RWPE2 (cell line): ENCODE measurements at places on chromosomes 4 and X.

- no peak for DNase-seq
Measured at GRCh38 chr4:134216411-134216810, 14.8 kb upstream of the PABPC4L start.

DNA sequence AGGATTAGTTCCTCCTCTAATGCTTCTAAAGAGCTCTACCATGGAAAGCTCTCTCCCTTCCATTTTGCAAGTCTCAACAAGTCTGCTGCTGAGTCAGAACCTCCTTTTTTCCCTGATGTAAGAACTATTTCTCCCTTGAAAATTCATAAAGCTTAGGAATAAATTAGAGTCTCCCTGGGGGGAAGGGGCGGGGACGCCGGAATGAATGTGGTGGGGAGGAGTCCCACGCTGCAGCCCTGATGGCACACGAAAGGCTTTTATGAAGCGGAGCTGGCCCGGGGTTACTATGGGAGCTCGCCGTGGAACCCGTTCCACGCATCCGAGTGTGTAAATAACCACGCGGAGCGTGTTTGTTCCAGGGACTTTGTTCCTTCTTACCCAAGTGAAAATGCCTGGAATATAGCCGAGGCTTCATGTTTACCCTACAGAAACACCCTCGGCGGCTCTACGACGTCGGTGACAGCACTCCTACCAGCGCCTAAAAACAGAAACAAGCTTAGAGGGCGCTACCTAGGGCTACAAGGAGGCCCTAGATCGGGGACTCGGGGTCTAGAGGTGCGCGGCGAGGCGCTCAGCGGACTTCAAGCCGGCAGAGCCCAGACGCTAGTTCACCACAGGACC is 923 bp upstream of the CPEB2 start:
- DNase-seq: peak; percentile 80

GRCh38 chrX:15356444-15356843 is 21.1 kb upstream of the PIGA start:
- DNase-seq: no peak

DNA sequence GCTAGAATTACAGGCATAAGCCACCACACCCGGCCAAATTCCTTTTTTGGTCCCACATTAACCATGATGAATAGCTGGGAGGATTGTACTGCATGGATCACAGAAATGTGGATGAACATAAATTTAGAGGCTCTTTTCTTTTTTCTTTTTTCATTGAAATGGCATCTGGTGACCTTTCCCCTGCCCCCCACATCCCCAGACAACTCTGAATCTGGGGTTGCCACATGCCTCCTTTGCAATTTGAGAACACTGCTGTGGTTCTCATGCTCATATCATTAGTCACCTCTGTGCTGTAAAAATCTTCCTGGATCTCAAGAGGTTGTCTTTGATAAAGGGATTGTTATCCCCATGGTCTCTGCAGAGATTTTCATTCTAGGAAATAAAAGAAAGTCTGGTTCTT is 22.8 kb upstream of the FMR1NB start:
- no peak for DNase-seq

GRCh38 chr4:82063017-82063416 is 310.8 kb downstream of the HNRNPD start:
- no peak for DNase-seq

DNA sequence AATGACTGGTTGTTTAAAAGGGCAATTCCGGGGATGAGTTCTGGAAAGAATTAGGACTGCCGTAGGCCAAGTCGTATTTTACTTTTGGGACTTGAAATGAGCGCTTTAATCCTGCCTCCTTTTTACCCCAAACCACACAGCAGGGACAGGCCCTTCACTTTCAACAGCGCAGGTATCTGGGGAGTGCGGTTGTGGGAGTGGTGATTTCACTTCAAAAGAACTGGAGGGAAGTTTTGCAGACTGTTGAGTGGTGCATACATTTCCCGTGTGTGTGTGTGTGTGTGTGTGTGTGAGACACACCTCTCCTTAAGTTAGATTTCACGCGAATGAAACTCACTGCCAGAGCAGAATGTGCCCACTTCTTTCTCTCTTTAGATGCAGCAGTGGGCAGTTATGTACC is 2.8 kb downstream of the NHS start:
- no peak for DNase-seq

- DNase-seq: no peak
Measured at GRCh38 chr4:60938621-60939020, 261.5 kb upstream of the ADGRL3 start.

GRCh38 chr4:18110099-18110498 is 88.5 kb upstream of the LCORL start:
- DNase-seq: no peak

DNA sequence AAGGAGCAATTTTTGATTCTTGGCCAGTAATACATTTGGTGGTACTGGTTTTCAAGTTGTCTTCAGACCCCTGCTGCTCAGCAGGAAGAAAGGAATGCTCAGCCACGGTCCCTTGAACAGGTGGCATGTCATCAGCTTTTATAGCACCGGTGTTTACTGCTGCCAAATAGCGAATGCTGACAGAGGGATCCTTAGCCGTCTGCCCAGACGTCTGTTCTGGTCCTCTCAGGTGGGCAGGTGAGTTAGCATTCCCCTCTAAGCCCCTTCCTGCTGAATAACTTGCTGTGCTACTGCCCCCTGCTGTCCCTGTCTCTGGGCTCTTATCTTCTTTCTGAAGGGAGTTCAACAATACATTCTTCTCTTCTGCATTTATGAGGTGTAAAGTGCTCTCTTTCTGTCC is 28.4 kb downstream of the BOD1L1 start:
- no peak for DNase-seq

GRCh38 chrX:45758738-45759397 is 558.2 kb upstream of the DIPK2B start:
- DNase-seq: no peak

GRCh38 chrX:154515090-154515965 is 704 bp downstream of the FAM3A start:
- DNase-seq: no peak

GRCh38 chrX:130555341-130555740 is 153.6 kb downstream of the RBMX2 start:
- no peak for DNase-seq

DNA sequence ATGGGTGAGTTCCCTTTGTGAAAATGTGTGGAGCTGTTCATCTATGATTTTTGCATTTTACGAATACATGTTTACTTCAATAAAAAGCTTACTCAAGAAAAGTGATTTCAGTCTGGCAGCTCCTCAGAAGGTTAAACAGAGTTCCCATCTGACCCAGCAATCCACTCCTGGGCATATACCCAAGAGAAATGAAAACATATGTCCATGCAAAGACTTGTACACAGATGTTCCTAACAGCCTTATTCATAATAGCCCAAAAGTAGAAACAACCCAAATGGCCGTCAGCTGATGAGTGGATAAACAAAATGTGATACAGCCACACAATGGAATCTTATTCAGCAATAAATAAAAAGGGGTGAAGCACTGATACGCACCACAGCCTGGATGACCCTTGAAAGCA is 20.8 kb downstream of the CLCN4 start:
- no peak for DNase-seq

DNA sequence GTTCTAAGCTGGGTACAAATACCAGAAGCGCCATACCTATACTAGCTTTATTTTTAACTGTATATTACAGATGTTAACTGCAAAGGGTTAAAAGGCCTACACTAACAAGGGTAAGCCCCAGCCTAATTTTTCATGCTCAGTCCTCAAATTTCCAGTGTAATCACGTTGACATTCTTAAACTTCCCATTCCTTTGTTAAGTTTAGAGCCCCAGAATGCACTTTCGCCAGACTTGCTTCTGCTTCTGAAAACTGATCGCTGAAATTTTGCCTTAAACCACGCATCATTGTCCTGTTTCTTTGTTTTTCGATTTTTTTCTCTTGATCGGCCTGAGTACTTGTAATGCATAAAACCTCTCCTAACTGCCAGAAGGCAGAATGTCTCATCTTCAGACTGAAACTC is 2141.9 kb upstream of the AGA start:
- DNase-seq: no peak

- peak; percentile 18 for DNase-seq
Measured at GRCh38 chrX:1138476-1139184, 73.8 kb downstream of the CRLF2 start.

DNA sequence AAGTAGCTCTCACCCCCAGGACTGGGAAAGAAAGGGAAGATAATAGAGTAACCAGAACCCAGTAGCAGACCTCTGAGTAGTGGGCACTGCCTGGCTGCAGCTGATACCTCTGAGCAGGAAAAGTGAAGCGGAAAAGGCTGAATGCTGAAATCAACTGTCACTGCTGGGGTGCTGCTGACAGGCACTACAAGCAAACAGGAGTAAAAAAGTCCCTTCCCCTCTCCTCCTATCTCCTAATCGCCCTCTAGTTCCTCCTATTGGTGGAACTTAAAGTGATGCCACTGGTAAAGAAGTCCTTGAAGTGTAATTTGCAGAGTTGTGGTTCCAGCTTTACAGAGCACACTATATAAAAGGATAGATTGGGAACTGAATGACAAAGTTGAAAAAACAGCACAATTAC is 32.8 kb upstream of the GLRB start:
- DNase-seq: no peak

DNA sequence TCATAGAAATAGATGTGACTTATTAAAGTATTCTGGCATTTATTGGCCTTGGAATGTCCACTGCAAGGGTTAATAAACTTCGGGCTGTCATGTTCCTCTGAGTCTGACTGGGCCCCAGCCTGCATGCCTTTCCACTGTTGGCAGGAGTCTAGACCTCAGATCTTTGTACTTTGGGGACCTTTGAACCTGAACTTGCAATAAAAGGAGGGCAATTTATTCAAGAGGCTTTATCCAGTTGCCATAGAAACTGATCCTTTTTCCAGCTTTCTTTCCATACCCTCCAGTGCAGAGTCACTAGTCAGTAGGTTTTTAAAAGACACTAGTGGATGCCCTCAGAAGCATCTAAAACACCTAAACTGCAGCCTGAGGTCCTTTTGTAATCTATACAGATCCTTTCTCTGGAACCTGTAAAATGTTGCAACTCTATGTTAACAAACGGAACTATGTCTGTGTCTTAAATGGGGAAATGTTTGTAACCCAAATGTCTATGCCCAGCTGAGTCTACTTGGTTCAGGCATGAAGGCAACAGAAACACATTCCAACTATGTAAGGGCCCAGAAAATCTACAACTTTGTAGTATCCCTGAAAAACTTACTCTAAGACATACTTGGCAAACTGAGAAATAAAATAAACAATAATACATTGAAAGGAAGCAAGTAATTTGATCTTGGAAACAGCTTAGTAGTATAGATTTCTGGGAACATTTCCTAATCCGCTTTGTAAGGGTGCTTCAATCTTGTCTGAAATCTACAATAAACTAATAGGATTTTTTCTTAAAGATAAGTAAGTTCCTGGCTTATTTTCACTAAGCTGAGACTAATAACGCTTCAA is 41.5 kb downstream of the SOWAHB start:
- no peak for DNase-seq

- DNase-seq: no peak
Measured at GRCh38 chr4:39631700-39632079, 7.0 kb downstream of the SMIM14 start.

- no peak for DNase-seq
Measured at GRCh38 chr4:156146571-156146970, 192.9 kb upstream of the CTSO start.

- DNase-seq: no peak
Measured at GRCh38 chr4:119657111-119657611, 28.6 kb upstream of the PDE5A start.

DNA sequence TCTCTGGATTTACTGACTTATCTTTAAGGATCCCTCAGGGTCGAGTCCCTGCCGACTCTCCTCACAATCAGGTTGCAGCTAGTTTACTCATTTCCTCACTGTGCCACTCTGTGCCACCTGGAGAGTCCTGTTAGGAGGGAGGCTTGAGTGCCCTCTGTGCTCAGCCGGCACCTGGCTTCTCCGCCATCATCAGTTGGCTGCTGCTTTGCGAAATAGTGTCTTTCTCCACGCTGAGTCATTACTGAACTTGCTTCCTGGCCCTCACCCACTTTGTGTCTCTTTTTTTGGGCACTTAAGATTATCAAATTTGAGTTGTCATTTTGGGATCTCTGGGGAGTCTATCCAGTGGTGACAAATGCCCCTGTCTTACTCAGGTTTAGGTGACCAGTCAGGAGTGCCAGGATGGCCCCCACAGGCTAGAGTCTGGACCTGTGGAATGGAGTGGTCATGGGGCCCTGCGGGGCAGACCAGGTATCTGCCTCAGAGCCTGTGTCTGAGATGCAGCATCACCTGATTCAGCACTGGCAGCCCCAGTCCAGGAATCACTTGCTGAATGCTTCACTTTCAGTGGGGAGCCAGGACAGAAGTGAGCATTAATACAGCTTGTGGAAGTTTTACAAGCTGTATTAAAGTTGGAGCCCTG is 37.7 kb downstream of the JADE1 start:
- no peak for DNase-seq

GRCh38 chr4:42855779-42856178 is 36.7 kb upstream of the GRXCR1 start:
- DNase-seq: no peak

DNA sequence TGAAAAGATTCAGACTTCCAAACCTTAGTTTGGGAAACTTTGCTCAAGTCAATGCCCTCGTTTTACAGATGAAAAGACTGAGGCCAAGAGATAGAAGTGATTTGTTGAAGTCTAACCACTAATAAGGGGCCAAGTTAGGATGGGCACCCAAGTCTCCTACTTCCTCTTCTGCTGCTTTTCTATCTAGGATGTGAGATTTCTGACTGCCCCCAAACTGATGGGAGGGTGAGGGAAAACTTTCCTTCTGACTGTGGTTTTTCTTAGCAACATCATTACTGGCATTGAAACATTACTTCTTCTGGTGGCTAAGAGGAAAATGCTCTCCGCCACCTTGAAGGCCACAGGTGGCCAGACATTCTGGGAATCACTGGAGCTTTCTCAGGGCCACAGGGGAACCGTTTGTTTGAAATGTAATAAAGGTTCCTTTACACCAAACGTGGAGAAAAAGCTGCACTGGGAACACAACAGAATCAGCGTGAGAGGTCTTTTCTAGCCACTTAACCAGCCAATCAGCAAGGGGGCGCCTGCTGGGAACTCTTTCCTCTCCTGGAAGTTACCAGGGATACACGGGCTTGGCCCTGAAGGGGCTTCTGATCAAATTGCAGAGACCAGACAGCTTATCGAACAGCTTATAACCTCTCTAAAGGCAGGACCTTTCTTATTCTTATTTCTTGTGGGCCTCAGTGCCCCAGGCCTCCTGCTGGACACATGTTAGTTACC is 115.9 kb upstream of the TEX13D start:
- no peak for DNase-seq

DNA sequence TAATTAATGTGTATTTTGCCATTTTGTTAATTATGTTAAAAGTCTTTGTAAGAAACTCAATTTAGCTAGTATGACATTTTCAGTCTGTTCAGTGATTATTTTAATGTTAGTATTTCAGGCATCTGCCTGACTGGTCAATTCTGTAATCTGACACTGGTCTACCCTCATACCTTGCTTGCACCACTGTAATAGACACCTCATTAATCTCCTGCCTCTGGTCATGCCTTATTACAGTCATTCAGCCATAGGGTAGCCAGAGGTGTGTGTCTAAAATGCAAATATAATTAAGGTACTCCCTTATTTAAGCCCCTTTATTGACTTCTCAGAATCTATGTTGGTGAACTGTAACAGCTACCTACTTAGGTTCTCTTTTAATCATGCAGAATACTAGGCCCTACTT is 861.1 kb upstream of the IGFBP7 start:
- no peak for DNase-seq
